GM23338 (cell line): ENCODE measurements at places on chromosomes 6 and 20. TPM values are rescaled to one million over a fixed set of nuclear protein-coding genes. Genes with fewer than 3 reads are reported as not detected.

CRISP2 gene
- polyA plus RNA-seq = 1.1 and 1.2 TPM in 2 replicates

- H3K4me1 ChIP-seq = peaks cover 44% of the 10 kb centered on the region
- H3K36me3 ChIP-seq = no peaks in the 10 kb centered on the region
- no peak overlapping the region for H3K27ac ChIP-seq
- DNase-seq = peak; percentile 86
- no peaks in the 10 kb centered on the region for H3K27me3 ChIP-seq
Observed at GRCh38 chr6:5135788-5136376, 50.7 kb downstream of the PPP1R3G start.

DNA sequence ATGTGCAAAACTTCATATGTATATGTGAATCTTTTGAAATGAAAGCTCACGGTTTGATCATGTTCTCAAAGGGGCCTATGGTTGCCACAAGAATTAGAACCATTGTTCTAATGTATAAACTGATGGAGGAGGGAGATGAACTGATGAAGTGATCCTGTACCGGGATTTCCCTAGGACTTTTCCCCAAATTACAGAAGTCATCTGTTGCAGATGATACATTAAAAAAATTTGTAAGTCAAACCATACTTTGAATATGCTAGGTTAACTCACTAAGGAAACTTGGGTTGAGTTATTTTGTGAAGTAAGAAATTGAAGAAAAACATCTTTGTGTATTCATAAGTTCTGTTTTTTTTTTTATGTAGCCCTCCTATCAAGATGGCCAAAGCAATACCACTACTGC, 33.9 kb upstream of the RNF144B start:
- no peak for DNase-seq
- H3K4me3 ChIP-seq = no peak overlapping the region
- no peaks in the 10 kb centered on the region for H3K4me1 ChIP-seq

GRCh38 chr6:168536665-168537539, 95.9 kb downstream of the SMOC2 start:
- peaks cover 12% of the 10 kb centered on the region for H3K4me1 ChIP-seq
- no peaks in the 10 kb centered on the region for H3K27me3 ChIP-seq
- H3K27ac ChIP-seq = no peak overlapping the region
- H3K4me3 ChIP-seq = no peak overlapping the region

CAPN11 gene
- 0.61 and 1.1 TPM in 2 replicates for polyA plus RNA-seq

GRCh38 chr6:108434222-108434621, 126.5 kb upstream of the FOXO3 start:
- no peak overlapping the region for H3K4me3 ChIP-seq
- no peaks in the 10 kb centered on the region for H3K4me1 ChIP-seq
- no peak for DNase-seq

- H3K4me3 ChIP-seq = no peak overlapping the region
- no peak overlapping the region for H3K27ac ChIP-seq
- DNase-seq = no peak
- no peaks in the 10 kb centered on the region for H3K36me3 ChIP-seq
- H3K4me1 ChIP-seq = peaks cover 4% of the 10 kb centered on the region; the same call in 1 of the 2 replicates
Observed at GRCh38 chr6:119586250-119586882, 236.8 kb upstream of the MAN1A1 start.

GRCh38 chr6:90611543-90612312, 24.9 kb upstream of the MAP3K7 start:
- DNase-seq = peak; percentile 53
- no peaks in the 10 kb centered on the region for H3K36me3 ChIP-seq
- peak overlapping the region; percentile 67 for H3K4me3 ChIP-seq

CST2 gene
- polyA plus RNA-seq = not detected in 2 replicates

GRCh38 chr6:45704056-45704800, 311.4 kb downstream of the CLIC5 start:
- no peak overlapping the region for H3K4me3 ChIP-seq
- no peaks in the 10 kb centered on the region for H3K4me1 ChIP-seq
- DNase-seq = peak; percentile 39

DNA sequence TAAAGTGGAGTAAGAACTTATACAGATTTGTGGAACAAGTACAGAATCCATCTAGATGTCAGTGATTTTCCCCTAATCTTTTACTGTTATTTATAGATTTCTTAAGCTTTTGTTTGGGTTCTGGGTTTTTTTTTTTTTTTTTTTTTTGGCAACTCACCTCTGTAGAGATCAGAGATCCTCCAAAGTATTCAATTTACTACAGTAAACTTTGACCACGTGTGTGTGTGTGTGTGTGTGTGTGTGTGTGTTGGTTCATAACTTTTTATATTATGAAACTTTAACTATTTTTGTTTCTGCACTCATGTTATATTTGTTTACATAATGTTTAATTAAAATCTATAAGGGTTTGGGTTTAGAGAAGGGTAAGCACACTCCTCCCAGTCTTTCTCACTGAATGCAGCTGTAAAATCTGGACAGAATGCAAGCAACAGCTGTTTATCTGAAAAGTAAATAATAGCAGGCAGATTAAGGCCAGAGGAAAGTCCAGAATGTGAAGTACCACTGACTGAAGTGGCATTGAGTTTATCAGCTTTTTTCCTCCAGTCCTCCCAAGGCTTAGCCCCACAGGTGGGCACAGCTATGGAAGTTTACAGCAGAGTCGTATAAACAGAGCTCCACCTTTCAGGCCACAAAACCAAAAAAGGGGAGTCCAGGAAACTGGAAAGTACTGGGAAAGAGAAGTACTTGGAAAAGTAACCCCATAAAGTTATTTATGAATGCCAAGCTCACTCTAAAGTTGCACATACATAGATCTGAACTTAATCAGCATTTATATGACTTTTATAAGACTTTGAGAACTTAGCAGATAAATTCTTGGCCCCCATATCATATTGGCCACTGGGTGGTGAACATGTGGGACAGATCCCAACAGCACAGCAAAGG, 43.0 kb upstream of the CD2AP start:
- H3K27me3 ChIP-seq = no peaks in the 10 kb centered on the region; the same call in 1 of the 2 replicates
- no peak overlapping the region for H3K4me3 ChIP-seq
- peaks cover 9% of the 10 kb centered on the region for H3K4me1 ChIP-seq
- no peak overlapping the region for H3K27ac ChIP-seq
- H3K36me3 ChIP-seq = no peaks in the 10 kb centered on the region

- H3K4me1 ChIP-seq = peaks cover 28% of the 10 kb centered on the region
- H3K4me3 ChIP-seq = no peak overlapping the region
- no peak for DNase-seq
- no peak overlapping the region for H3K27ac ChIP-seq
- H3K27me3 ChIP-seq = no peaks in the 10 kb centered on the region; the same call in 1 of the 2 replicates
Observed at GRCh38 chr6:109458774-109459531, 3.4 kb upstream of the MICAL1 start.

CCNC gene
- polyA plus RNA-seq = 96.7 and 108 TPM in 2 replicates

DNA sequence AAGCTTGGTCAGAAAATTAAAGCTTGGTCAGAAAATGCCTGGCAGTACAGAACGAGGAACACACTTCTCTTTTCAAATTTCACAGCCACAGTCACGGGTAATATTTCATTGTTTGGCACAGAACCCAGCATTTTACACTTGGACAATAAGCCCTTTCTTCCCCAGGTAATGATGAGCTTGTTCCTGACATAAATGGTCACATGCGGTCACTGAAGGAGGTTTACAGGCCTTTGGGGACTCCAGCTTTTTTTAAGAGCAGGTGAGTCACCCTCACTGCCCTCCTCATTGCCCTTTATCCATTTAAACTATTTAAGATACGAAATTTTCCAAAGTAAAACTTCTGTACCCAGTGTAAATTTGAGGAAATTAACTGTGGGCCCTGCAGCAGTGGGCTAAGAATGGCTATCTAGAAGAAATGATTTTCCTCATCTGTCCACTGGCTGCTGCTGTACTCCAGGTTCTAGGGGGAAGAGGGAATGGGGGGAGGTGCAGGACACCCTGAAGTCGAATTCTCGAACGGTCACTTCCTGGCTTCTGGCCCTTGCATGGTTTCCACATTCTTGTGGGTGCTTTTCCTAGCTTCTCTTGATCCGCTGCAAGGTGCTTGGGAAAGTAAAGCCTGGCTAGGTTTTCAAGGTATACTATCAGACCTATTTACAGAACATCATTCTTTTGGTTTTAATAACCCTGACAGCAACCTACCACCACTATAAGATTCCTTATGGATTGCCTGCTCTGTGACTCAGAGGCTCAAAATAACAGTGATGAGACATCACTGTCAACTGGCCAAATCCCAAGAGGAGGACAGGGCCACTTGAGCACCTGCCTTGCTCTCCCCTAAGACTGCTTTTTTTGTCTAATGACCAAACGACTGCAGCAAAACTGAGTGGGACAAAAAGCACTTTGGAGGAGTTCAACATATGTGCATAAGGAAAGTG, 75.8 kb downstream of the PREP start:
- H3K36me3 ChIP-seq = peaks cover 23% of the 10 kb centered on the region
- H3K4me3 ChIP-seq = no peak overlapping the region
- no peak overlapping the region for H3K27ac ChIP-seq
- no peak for DNase-seq

PBOV1 gene
- not detected in 2 replicates for polyA plus RNA-seq

DNA sequence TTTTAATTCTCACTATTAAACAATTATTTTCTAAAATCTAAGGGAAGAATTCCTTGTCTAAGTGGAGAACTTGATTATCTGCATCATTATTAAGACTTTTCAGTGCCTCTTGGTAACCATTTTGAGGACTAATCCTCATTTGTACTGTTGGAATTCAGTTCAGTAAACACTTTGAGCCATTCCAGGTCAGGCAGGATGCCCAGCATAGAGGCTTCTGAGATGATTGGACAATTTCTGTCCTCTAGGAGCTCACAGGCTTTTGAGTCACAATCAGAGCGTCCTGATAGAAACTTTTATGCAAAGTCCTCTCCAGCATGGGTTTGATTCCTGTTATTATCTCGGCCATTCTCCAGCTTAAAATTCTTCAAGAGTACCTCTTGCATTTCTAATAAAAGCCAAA, 1304.6 kb downstream of the EPHA7 start:
- H3K27ac ChIP-seq = no peak overlapping the region
- no peaks in the 10 kb centered on the region for H3K4me1 ChIP-seq
- H3K36me3 ChIP-seq = no peaks in the 10 kb centered on the region

DNA sequence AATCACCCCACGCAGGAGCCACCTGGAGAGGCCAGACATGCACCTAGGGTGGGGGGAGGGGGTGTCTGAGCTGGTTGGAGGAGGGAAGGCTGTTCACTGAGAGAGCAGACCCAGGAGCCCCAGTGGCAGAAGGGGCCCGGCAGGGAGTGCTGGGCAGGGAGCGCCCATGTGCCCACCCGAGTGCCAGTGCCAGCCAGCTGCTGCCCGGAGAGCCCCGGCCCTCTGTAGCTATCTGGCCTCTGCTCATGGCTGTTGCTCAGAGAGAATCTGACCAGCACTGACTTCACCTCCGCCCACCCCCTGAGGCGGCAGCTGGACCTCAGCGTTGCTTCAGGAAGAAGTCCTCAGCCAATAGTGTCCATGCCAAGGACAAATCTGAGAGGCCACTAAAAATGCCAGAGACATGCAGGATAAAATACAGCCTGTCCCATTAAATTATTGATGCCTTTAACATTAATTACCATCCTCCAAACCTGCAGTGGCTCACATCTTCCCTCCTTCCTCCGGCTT, 22.8 kb downstream of the SLC17A9 start:
- peaks cover 47% of the 10 kb centered on the region for H3K4me1 ChIP-seq
- peaks cover 28% of the 10 kb centered on the region for H3K27me3 ChIP-seq
- no peak overlapping the region for H3K4me3 ChIP-seq

DNA sequence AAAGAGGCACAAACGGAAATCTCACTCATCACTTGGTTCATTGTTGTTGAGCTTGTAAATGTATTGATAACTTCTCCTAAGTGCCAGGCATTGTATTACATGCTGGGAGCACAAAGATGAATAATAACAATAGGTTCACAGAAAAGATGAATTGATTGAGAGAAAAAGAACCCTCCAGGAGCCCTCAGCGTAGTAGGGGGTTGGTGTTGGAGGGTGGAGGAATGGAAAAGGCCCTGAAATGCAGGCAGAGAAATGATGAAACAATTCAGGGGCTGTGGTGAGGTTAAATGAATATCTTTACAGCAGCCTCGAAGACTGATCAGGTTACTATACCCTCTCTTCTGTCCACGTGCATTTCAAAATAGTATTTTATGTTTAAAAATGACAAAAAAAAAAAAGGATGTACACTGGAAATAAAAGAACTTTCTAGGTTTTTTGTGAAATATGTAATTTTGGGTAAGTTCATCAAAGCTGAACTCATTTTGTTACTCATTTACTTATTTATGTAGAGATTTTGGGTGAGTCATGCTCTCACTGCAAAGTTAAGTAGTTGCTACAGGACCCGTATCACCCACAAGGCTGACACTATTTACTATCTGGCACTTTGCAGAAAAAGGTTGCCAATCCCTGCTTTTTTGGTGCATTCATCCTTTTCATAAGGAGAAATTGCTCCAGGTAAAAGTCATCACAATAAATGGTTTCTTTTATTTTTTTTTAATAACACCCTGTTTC, 277.3 kb downstream of the ZNF217 start:
- peak; percentile 14 for DNase-seq
- H3K27ac ChIP-seq = no peak overlapping the region
- H3K4me3 ChIP-seq = no peak overlapping the region
- 0 out of 2 replicates have a peak, but pooled peaks cover 3% of the 10 kb centered on the region for H3K36me3 ChIP-seq
- no peaks in the 10 kb centered on the region for H3K27me3 ChIP-seq
- peaks cover 10% of the 10 kb centered on the region for H3K4me1 ChIP-seq

- no peak overlapping the region for H3K4me3 ChIP-seq
- peaks cover 25% of the 10 kb centered on the region for H3K4me1 ChIP-seq
- H3K36me3 ChIP-seq = no peaks in the 10 kb centered on the region
- DNase-seq = peak; percentile 16
Observed at GRCh38 chr6:10690651-10691445, 3.6 kb downstream of the C6orf52 start.

GSTA2 gene
- not detected in 2 replicates for polyA plus RNA-seq

DNA sequence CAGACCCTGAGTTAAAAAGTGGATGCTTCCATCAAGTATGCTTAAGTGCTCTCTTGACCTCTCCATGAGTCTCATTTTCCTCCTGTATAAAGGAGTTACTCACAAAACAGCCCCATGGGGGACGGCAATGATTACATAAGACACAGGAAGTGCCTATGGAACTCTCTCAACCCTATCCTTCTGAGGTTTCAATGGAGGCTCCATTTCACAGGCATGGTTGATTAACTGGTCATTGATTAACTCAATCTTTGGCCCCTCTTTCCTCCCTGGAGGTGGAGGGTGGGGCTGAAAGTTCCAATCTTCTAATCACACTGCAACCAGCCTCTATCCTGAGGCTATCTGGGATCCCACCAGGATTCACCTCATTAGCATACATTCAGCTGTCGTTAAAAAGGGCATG, 29.3 kb downstream of the CST8 start:
- no peak for DNase-seq
- H3K27me3 ChIP-seq = no peaks in the 10 kb centered on the region
- no peaks in the 10 kb centered on the region for H3K36me3 ChIP-seq
- peaks cover 4% of the 10 kb centered on the region; the same call in 1 of the 2 replicates for H3K4me1 ChIP-seq
- no peak overlapping the region for H3K27ac ChIP-seq

BCAS1 gene
- polyA plus RNA-seq = 0.17 and 0.19 TPM in 2 replicates

GRIK2 gene
- polyA plus RNA-seq = 0.49 and 0.73 TPM in 2 replicates

GRCh38 chr6:25627001-25627400, 25.0 kb upstream of the SCGN start:
- peak; percentile 82 for DNase-seq
- no peaks in the 10 kb centered on the region for H3K27me3 ChIP-seq
- no peaks in the 10 kb centered on the region for H3K36me3 ChIP-seq

DNA sequence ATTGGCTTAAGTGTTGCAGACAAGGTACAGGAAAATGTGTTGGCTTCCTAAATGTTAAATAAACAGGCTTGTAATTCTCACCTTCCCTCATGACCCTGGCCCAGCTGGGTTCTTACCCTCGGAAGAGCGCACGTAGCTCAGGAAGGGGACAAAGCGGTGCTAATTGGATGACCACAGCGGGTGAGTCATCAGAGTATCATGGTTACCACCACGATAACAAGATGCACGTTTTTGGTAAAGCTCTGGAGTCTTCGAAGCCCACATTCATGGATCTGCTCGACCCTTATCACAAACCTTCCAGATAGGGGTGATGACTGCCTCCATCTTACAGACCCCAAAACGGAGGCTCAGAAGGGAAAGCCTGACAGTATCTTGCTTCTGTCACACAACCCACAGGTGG, 32.8 kb downstream of the APCDD1L start:
- H3K4me3 ChIP-seq = no peak overlapping the region
- H3K4me1 ChIP-seq = peaks cover 7% of the 10 kb centered on the region; the same call in 1 of the 2 replicates
